ENCODE measurements at places on chromosomes 6 and 20. TPM values are rescaled to one million over a fixed set of nuclear protein-coding genes. Genes with fewer than 3 reads are reported as not detected.

The CDH26 gene
- 0.16 TPM for total RNA-seq

- DNase-seq: peak; percentile 40
These were observed 9.2 kb upstream of the TRERF1 start for GRCh38 chr6:42460883-42461282.

- DNase-seq: no peak
These were observed 63.3 kb downstream of the TOX2 start for GRCh38 chr20:43977962-43978361.

DNA sequence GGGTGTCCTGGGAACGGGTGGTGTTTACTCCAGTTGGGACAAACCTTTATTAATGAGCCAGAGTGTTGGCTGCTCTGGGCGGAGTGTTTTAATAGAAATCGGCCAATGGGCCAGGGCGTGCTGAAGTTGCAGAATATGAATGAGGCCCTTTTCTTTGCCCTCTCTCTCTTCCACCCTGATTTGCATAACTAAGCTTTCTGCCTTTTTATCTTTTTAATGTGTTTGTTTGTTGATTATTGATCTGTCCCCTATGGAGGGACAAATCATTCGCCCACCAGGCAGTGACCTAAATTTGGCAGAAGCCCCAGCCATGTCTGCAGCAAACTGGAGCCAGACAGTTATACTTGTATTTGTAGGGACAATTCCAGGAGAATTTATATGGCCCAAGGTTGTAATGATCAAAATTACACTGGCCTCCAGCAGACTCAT is 420.9 kb downstream of the PREX1 start:
- no peak for DNase-seq

DNA sequence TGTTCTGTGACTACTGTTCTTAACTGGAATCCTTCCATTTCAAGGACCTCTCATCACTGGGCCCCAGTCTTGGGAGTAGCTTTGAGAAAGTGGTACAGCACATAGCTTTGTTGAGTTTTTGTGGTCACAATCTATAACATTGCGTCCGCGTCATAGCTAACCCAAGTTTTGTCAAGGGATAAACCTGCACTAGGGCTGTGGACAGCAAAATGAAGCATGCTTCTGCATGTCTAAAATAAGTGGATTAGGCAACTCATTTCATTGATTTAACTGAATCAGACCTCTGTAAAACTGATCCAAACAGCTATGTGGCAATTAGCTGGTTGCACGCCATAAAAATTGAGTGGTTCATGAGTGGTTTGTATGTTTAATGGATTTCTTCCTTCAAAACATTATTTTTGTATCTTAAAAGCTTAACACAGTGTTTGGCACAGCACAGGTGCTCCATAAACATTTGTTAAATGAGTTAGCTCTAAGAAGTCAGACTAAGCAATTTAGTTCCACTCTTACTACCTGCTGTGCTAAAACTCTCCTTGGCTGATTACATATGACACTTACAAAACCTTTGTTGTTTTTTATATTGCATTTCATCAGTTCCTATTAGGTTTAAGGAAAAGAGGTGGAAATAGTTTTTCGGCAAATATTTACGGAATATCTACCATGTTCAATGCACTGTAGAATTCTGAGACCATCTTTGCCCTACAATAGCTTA is 160.3 kb upstream of the ATXN1 start:
- DNase-seq: no peak

DNA sequence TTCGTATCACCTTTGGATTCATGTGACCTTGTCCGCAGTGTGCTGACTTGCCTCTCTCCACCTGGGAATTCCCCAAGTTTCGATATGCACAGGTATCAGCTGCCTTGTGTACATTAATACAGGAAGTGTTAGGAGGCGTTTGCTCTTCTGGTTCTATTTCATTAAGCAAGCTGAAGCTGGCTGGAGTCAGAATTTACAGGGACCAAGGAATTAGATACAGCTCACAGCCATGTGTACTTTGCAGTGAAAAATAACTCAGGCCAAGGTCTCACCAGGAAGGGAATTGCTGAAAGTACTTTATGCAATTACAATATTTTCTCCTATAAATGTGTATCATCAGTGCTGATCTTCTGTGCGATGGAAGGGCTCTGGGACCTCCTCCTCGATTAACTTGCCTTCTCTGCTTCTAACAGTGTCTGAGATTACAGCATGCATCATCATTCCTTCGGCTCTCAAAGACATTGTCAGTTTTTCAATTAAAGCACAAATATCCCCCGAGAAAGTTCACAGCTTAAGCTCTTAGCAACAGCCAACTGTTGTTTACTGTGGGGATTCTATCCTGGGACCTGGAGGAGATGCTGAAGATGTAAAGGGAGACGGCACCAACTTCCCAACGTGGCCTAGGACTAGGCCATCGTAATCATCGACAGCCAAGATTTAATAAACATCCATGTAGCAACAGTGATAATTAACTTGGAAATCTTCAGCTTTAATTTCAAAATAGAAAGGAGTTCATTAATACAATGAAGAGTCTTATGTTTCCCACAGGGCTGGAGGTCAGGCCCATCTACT is 13.8 kb upstream of the TIAM2 start:
- DNase-seq: no peak

The MED23 gene
- 19.4 TPM for total RNA-seq

- DNase-seq: no peak
These were observed 53.0 kb downstream of the DEK start for GRCh38 chr6:18211338-18211737.

- no peak for DNase-seq
These were observed 654 bp downstream of the CST11 start for GRCh38 chr20:23451956-23452487.

- no peak for DNase-seq
These were observed 210.6 kb downstream of the CD83 start for GRCh38 chr6:14328163-14328562.

GRCh38 chr20:45945678-45946148 is 11.2 kb downstream of the PCIF1 start:
- no peak for DNase-seq

The PPARD gene
- total RNA-seq: 47.3 TPM

All from HFFc6 (cell line).